ENCODE measurements at places on chromosomes 5 and 9.

- no peak for DNase-seq
These were observed 28.4 kb upstream of the TLE1 start for GRCh38 chr9:81717747-81718077.

DNA sequence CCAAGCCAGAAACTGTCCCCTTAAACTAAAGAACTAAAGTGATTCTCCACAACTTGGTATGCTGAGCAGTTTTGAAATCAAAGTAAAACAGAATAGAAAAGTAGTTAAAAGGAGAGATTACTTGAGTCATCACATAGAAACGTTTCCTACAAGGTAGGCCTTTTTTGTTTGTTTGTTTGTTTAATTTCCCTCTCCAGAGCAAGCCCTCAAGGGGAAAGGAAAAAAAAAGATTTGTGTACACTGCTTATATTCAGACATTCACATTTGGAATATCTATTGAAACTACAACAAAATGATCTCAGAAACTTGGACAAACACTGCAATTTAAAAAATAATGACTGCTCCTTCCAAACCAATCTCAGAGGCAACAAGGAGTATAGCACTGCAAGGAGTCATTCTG is 304.7 kb upstream of the NREP start:
- DNase-seq: no peak

DNA sequence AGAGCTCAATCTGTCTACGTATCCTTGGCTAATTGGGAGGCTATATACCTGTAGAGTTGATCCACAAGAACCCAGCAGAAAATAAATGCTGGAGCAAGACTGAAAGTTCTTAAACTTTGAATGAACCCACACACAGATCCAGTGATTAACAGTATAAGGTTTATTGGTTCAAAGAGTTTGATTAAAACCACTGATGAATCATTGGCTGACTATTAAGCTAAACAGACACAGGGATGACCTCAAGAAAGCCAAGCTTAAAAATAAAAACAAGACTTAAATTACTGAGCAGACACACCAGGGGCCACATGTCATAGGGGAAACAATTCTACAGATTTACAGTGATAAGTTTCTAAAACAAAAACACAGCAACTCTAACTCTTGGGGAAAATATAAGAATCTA is 163.6 kb downstream of the SPATA31D1 start:
- DNase-seq: no peak

DNA sequence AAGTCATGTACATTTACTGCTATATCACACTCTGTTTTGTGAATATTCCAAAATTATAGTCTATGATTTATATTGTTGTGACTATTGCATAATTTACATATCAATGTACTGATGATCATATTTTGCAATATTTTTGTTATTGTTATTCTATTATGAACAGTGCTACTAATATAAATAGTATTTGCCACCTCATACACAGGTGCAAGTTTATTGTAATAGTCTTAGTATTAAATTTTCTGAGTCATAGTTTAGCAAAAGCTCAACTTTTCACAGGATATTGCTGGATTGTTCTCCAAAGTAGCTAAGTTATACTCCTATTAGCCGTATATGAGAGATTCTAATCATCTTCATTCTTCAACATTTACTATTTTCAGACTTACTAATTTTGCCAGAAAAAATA is 124.7 kb downstream of the TMC1 start:
- DNase-seq: no peak

DNA sequence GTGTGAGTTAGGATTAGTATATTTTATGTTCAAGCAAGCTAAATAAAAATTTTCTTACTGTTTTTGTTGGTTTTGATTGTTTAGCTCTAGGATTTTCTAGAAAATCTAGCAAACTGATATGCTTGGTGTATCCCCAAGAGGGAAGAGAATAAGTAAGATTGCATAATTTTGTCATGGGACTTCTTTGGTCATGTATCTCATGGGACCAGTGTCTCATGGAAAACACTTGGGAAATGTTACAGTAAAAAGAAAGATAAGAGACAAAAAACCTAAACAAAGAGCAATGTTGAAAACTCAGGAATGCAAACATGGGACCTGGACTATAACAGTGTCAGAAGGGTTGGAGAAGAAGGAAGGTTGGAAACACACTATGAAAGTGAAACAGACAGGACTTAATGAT is 119.4 kb downstream of the TLR4 start:
- no peak for DNase-seq

DNA sequence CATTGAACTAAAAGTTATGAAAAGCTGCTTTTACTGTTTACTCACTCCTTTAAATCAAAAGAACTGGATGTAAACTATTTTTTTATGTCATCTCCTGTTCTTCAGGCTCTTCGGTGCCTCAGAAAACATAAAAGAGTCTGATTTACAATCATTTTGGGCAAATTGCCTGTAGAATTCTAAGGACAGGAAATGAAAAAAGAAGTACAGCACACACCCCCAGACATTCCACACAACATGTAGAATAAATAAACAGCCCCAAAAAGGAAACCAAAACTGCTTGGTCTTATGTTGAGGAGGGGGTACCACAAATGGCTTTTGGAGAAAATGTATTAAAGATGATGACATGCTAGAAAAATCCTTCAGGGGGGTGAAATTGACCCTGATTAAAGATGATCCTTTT is 57.2 kb downstream of the ITGA1 start:
- DNase-seq: no peak

- peak; percentile 14 for DNase-seq
These were observed 42.8 kb downstream of the NEURL1B start for GRCh38 chr5:172683645-172684471.

GRCh38 chr5:14270209-14270702 is 127.1 kb downstream of the TRIO start:
- DNase-seq: peak; percentile 68

GRCh38 chr5:162939991-162940390 is 497.4 kb upstream of the CCNG1 start:
- DNase-seq: no peak

DNA sequence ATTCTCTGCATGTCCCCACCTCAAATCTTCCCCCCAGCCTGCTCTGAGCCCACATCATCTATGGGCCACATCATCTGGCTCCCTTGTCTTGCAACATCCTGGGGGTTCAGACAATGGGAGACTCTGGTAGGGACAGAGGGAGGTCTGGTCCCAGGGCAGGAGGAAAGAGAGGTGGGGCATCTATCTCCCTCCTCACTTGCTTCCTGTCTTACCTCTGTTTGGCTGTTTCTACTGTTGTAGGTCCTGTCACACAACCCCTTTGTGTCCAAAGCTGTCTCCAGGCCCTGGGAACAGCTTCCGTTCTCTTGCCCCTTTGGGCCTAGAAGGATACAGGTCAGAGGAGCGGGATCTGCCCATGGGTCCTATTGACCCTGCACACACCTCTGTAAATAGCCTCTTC is 227.2 kb downstream of the NSG2 start:
- DNase-seq: no peak

GRCh38 chr5:75660678-75661465 is 49.6 kb downstream of the ANKDD1B start:
- DNase-seq: no peak

DNA sequence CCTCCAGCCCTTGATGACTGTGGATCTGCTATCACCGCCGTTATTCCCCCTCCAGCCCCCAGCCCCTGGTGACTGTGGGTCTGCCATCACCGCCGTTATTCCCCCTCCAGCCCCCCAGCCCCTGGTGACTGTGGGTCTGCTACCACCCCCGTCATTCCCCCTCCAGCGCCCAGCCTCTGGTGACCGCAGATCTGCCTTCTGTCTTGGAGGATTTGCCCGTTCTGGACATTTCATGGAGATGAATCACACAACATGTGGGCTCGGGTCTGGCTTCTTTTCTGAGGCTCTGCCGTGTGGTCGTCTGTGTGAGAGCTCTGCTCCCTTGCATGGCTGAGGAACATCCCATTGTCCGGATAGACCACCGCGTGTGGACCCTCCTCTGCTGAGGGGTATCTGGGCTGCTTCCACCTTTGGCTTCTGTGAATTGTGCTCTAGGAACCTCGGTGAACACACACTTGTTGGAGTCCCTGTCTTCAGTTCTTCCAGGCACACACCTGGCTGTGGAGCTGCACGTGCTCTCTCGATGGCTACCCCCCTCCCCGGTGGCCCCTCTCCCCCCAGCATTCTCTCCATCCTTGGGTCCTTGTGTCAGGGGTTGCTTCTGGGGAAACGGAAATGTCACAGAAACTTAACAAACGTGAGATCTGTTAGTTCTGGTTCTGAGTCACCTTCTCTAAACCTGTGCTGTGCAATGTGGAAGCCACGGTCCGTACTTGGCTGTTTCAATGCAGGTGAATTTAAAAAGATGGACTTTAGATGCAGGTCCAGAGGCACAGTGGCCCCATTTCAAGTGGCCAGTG is 105.3 kb upstream of the COL5A1 start:
- DNase-seq: peak; percentile 44

GRCh38 chr9:87263291-87263690 is 234.4 kb upstream of the DAPK1 start:
- no peak for DNase-seq

- no peak for DNase-seq
These were observed 546.5 kb downstream of the ZNF608 start for GRCh38 chr5:124199893-124200292.

DNA sequence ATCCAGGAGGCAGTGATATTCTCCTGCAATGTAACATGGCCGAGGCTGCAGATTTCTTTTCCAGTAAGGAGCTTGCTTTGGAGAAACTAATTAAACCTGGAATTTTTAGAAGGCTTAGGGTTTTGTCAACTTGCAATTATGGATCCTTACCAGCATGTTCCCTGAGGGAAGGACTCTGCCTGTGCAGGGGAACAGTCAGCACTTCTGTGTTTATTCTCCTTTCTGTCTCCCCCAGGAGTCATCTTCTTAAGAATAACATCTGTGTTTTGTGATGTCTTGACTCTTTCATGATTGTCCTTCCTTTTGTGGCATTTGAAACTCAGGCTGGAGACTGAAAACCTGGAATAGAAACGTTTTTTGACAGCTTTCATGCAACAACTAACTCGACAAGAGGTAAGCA is 80.5 kb upstream of the TNFSF8 start:
- no peak for DNase-seq

DNA sequence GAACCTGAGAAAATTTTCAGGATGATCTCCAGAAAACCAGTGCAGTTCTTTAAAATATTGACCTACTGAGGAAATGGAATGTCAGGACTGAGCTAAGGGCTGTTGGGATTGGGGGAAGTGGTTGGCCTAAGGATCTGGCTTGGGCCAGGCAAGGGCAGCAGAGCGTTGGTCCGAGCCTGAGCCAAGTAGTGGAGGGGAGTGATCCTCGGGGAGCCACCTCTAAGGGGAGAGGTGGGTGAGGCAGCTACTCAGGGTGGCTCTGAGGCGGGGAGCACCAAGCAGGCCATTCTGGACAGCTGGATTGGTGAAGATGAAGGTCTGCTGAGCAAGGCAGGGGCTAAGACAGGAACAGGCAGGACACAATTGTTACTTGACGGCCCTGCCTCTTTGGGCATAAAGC is 11.5 kb downstream of the CAMK4 start:
- DNase-seq: no peak

GRCh38 chr5:127320032-127320965 is 29.7 kb downstream of the MEGF10 start:
- DNase-seq: peak; percentile 6

- DNase-seq: peak; percentile 88
These were observed 52.2 kb upstream of the TUT7 start for GRCh38 chr9:86406366-86406765.

DNA sequence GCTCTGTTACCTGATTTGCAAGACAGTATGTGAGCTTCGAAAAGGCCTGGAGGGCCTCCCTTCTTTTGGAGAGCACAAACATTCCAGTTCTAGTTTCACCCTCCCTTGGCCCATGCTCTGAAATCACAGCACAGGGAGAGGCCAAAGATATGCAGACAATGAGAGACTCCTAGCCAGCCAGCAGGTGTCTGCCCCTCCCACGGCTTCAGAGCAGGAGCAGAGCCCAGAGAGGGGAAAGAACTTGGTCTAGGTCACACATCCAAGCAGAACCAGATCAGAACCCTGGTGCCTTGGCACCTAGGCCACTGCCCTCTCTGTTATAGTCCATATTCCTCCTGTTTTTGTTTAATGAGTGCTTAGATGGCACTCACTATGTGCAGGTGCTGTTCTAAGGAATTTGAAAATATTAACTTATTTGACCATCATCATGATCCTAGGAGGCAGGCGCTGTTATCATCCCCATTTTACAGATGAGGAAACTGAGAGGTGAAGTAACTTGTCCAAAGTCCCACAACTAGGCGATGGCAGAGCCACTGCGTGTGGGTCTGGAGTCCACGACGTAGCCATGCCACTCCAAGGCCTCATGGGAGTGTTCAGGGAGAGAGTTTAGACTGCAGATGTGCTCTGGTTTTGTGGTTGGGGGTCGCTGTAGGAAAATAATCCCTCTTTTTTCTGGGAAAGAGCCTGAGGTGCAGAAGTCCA is 27.2 kb downstream of the TMOD1 start:
- DNase-seq: no peak

Data from fibroblast of gingiva (primary cell).